ENCODE measurements at places on chromosomes 5 and 9. TPM values are rescaled to one million over a fixed set of nuclear protein-coding genes. Genes with fewer than 3 reads are reported as not detected.

Gene NR6A1
- total RNA-seq = 1.9 TPM

Gene APBA1
- 0.15 TPM for total RNA-seq

Gene AUH
- 10.4 TPM for total RNA-seq

Gene CERCAM
- total RNA-seq = 32.0 TPM

Gene GRIN3A
- not detected for total RNA-seq

Gene DDX46
- 72.8 TPM for total RNA-seq

Gene PCDHB14
- total RNA-seq = 0.06 TPM

Gene C9orf40
- 12.2 TPM for total RNA-seq

Gene LTC4S
- 0.22 TPM for total RNA-seq

Gene CORO2A
- 1.6 TPM for total RNA-seq

Gene ADAMTS2
- total RNA-seq = 0.08 TPM

Gene TUSC1
- total RNA-seq = 6.7 TPM

Gene KIF27
- 1.5 TPM for total RNA-seq

Gene GABBR2
- total RNA-seq = 0.28 TPM

Gene IFNA13
- total RNA-seq = not detected

Gene DNAI1
- total RNA-seq = 0.38 TPM

Gene OTP
- 0.08 TPM for total RNA-seq

Gene UBAC1
- total RNA-seq = 34.5 TPM

Gene TAF11L5
- total RNA-seq = not detected

Data from A549 treated with dexamethasone at 1 μM for 4 hours (cell line).